ENCODE measurements at places on chromosomes 4 and X. TPM values are rescaled to one million over a fixed set of nuclear protein-coding genes. Genes with fewer than 3 reads are reported as not detected.
A peak's percentile ranks its signal among the peaks of the same experiment; 100 is the strongest.

ARHGEF38 gene
- 1.2 TPM for total RNA-seq

VCX3A gene
- not detected for total RNA-seq

CHRNA9 gene
- not detected for total RNA-seq

FHDC1 gene
- 4.7 TPM for total RNA-seq

MAGEB10 gene
- not detected for total RNA-seq

DNA sequence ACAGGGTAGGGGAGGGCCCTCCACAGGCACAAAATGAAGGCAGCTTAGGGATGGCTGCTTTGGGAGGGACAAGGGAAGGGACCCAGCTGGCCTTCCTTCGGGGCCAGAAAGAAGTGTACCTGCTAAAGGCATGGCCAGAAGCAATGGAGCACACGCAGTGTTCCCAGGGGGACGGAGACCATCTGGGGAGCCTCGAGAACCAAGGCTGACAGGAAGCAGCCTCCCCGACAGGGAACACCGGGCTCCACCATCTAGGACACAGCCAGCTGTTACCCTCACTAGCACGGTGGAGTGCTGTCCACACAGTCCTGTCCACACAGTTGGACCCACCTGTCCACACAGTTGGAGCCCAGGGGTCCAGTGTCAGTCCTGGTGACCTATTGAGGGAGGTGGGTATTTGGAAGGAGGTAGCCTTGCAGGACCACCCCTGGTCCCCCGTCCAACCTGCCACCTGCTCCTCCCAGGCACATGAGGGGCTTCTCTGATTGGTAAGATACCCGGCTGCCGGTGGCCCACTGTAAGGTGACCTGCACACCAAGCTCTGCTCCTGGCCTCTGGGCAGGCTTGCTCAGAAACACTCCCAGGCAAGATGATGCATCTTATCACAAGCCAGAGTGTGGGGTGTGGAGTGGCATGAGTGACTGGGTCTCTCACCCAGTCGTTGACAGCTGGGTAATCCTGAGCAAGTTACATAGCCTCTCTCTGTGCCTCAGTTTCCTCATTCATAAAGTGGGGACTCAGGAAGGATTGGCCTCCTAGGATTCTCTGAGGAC is 20.5 kb upstream of the AFAP1 start:
- DNase-seq, result no peak

- DNase-seq, result no peak
Observed at GRCh38 chr4:86961116-86961515, 26.3 kb downstream of the AFF1 start.

DNA sequence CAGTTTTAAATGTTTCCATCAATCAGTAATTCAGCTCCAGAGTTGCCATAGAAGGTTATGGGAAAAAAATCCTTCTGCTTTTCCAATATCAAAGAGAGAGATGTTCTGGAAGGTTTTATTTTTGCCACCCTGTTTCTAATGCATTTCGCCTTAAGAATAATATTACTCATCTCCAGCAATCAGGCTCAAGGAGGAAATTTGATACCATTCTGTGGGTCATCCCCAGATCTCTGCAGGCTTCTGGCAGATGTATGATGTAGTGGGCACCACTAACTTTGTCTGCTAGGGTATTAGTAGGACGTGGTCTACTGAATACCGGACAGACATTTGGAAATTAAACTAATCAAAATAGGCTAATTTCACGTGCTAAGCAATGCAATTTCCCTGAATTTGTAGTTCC is 645.4 kb upstream of the TENM3 start:
- no peak for DNase-seq

DNA sequence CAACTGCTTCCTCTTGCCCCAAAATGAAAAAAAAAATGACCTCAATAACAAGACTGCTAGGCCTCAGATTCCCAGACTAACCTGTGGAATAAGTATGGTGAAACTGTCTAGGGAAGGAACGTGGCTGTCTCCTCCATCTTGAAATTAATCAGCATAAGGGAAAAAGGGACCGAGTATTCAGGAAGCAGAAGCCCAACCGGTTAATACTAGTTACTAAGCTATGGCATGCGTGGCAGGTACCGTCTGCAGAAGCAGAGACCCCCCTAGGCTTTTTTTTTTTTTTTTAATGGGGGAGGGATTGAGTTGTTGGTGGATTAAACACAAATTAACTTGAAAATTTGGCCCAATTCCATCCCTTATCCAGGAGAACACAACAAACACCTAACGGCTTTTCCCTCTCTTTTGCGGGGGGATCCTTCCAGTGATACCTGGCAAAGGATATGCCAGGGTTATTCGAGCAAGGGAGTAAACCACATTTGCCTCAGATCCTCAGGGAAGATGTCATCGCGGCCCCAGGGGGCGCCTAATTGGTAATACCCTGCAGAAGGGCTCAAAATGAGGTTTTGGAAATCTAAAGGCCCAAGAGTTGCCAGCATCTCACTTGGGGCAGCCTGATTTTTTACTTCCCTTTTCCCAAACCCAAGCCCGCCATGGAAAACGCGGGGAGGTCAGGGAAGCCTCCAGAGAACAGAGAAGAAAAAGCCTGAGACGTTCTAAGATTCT is 893 bp downstream of the RLIM start:
- no peak for DNase-seq

DNA sequence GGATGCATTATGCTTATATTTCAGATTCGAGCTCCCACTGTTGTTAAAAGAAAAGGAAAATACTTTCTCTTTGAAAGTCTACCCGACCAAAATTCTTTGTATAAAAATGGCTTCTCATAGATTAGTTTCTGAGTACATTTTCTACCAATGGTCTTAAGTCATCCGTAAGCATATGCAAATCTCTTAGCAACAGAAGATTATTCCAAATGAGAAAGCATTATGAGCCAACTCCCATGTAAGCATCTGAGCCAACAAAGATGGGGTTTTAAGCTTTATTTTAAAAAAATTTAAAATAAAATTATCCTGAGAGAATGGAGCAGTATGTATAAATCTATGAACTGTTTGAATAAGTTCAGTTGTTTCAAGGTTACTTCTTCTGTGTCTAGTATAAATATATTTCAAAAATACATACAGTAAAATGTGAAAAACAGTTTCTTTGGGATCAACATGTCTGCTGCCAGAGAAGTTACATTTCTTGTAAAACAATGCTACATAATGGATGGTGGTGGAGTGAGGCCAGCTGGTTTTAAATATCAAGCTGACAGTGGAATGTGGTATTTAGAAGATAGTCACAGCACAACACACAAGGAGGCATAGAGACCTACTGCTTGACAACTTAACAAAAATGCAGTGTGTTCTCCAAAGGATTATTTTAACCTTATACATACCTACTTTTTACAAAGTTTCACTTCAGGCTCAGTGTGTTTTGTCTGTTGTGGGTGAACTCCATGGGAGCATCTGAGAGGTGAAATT is 199.5 kb upstream of the DIPK2B start:
- no peak for DNase-seq

GRCh38 chr4:1983846-1984405 is 24.8 kb downstream of the NELFA start:
- no peak for DNase-seq

- no peak for DNase-seq
Observed at GRCh38 chr4:41425650-41426049, 112.3 kb upstream of the LIMCH1 start.

- DNase-seq, result peak; percentile 54
Observed at GRCh38 chrX:42714981-42715700, 62.8 kb downstream of the PPP1R2C start.
